Tibial nerve (tissue), 4 donors: ENCODE measurements at places on chromosomes 13 and 19.

- DNase-seq = no peak
- no peaks in the 10 kb centered on the region for H3K4me1 ChIP-seq
- peak overlapping the region; percentile 21 for H3K27ac ChIP-seq
- H3K27me3 ChIP-seq = no peaks in the 10 kb centered on the region
Observed at GRCh38 chr13:45492538-45492937, 27.8 kb downstream of the COG3 start.

DNA sequence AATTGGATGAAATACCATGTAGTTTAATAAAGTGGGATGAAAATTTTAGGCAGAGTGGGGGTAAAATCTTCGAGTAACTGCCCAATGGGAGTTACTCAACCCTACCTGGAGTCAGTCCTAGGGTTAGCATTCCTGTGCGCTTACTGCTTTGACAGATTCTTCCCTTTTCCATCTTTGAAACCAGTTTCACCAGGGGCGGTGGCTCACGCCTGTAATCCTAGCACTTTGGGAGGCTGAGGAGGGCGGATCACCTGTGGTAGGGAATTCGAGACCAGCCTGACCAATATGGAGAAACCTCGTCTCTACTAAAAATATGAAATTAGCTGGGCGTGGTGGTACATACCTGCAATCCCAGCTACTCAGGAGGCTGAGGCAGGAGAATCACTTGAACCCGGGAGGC lies 37.0 kb upstream of the CXCL17 start:
- H3K27ac ChIP-seq = no peak overlapping the region
- no peaks in the 10 kb centered on the region for H3K36me3 ChIP-seq
- no peak for DNase-seq

DNA sequence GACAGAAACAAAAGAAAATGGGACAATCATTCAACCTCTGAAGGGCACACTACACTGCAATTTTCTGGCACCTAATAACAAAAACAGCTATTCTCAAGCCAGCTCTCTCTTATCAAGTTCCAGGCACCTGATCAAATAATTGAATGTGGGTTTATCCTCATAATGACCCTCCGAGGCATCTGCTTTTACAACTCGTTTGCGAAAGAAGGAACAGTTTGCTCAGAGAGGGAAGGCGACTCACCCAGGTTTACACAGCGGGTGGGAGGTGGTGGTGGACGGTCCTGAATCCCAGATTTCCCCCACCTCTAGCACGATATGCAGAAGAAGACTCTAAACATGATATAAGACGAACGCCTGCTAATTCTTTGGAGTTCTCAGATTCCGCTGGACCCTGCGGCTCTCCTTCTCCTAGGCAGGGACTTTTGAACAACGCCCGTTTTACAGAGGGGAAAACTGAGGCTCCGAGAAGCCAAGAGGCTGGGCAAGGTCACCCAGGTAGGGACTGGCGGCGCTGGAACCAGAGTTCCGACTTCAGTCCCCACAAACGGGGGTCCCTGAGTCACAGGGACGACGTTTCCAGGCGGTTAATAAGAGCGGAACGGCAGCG lies 641 bp downstream of the SGTA start:
- peak overlapping the region; percentile 93 for H3K27ac ChIP-seq
- H3K36me3 ChIP-seq = peaks cover 13% of the 10 kb centered on the region
- peak overlapping the region; percentile 76 for H3K4me3 ChIP-seq
- H3K27me3 ChIP-seq = no peaks in the 10 kb centered on the region

DNA sequence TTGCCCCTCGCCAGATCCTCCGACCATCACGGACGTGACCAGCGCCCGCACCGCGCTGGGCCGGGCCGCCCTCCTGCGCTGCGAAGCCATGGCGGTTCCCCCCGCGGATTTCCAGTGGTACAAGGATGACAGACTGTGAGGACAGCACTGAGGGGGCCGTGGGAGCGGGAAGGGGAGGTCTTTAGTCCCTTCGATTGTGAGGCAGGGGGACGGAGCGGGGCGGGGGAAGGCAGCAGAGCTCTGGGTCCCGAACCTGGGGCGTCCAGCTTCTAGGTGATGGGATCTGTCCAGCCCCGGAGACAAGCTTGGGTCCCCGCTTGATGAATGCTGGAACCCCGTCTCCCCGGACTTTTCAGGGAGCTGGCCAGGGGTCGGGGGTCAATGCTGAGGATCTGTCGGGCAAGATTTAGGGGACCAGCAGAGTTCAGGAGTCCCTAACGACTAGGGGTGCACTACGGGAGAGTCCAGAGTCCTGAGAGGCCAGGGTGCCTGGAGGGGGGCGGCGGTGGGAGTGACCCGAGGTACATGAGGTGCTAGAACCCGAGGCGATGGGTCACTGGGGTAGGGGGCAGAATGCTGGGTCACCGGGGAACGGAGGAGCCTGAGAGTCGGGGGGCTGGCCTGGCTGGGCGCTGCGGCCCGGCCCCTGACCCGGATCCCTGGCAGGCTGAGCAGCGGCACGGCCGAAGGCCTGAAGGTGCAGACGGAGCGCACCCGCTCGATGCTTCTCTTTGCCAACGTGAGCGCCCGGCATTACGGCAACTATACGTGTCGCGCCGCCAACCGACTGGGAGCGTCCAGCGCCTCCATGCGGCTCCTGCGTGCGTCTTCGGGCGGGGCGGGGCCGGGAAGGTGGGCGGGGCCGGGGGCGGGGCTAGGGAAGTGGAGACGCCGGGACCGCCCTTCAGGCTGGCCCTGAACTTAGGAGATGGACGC lies 14.6 kb downstream of the VSIG10L start:
- no peak overlapping the region for H3K4me3 ChIP-seq
- DNase-seq = no peak
- H3K27me3 ChIP-seq = peaks cover 76% of the 10 kb centered on the region
- no peak overlapping the region for H3K27ac ChIP-seq

- DNase-seq = no peak
- no peaks in the 10 kb centered on the region for H3K4me1 ChIP-seq
- no peaks in the 10 kb centered on the region for H3K36me3 ChIP-seq
- H3K27ac ChIP-seq = no peak overlapping the region
- no peak overlapping the region for H3K4me3 ChIP-seq
Observed at GRCh38 chr19:5360003-5360780, 19.6 kb upstream of the PTPRS start.
